HepG2 (cell line): ENCODE measurements at places on chromosomes 4 and X. TPM values are rescaled to one million over a fixed set of nuclear protein-coding genes. Genes with fewer than 3 reads are reported as not detected.

The SPANXA1 gene
- not detected in 2 replicates for total RNA-seq

DNA sequence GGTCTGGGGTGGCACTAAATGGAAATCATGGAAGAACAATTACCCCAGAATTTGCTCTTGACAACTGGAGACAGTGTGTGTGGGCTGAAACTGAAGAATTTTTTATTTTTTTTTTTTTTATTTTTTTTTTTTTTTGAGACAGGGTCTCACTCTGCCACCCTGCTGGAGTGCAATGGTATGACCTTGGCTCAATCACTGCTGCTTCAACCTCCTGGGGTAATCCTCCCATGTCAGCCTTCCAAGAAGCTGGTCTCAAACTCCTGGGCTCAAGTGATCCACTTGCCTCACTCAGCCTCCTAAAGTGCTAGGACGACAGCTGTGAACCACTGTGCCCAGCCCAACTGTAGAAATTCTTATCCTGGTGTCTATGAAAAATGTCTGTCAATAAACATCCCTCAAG, 127.9 kb upstream of the MAP3K15 start:
- no peak overlapping the region for H3K27ac ChIP-seq
- no peaks in the 10 kb centered on the region for H3K4me1 ChIP-seq
- H3K4me3 ChIP-seq, result no peak overlapping the region
- H3K36me3 ChIP-seq, result no peaks in the 10 kb centered on the region; the same call in 2 of the 3 replicates
- no peaks in the 10 kb centered on the region for H3K27me3 ChIP-seq

- H3K27ac ChIP-seq, result no peak overlapping the region
- H3K27me3 ChIP-seq, result no peaks in the 10 kb centered on the region
- H3K4me3 ChIP-seq, result no peak overlapping the region
- no peaks in the 10 kb centered on the region for H3K4me1 ChIP-seq
- H3K36me3 ChIP-seq, result no peaks in the 10 kb centered on the region
- no peak for DNase-seq
Observed at GRCh38 chr4:7697343-7697742, 242.3 kb downstream of the AFAP1 start.

DNA sequence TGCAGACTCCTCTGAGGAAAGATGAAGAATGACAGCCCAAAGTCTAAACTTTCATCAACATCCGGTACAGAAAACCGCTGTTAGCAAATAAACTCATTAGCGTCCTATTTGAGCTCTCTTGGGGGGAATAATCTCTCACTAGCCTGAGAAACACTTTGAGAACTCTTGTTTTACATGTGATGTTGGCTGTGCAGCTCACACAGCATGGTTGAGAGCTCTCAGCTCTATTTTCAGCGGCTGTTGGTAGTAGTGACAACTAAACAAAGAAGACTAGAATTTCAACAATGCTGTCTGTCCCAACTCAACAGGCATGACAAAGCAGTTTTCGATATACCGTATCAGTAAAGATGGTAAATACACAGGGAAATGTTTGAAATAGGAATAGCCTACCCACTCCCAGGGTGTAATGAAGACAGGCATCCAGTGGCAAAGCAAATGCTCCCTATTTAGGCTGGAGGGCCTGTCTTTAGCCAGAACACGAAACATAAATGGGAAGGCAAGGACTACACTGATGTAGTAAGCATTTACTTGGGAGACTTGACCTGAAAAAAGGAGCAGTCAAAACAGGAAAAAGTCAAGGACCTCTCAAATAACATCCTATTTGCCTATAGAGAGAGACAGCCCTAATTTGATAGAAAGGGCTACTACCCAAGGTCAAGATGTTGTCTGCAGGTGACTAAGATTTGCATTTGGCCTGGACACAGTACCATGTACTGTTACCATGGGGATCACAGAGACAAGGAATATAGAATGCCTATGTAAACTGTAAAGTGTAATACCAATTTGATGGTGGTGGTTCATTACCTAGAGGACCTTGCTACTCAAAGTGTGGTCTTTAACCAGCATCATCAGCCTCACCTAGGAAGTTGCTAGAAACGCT, 60.4 kb downstream of the PPEF2 start:
- peaks cover 47% of the 10 kb centered on the region for H3K4me1 ChIP-seq
- no peaks in the 10 kb centered on the region for H3K27me3 ChIP-seq
- H3K4me3 ChIP-seq, result 0 out of 2 replicates have a peak overlapping the region, but pooled peaks have one; percentile 4

GRCh38 chr4:110988722-110989121, 365.8 kb upstream of the PITX2 start:
- H3K27ac ChIP-seq, result no peak overlapping the region
- no peaks in the 10 kb centered on the region for H3K36me3 ChIP-seq
- H3K27me3 ChIP-seq, result no peaks in the 10 kb centered on the region
- no peak overlapping the region for H3K4me3 ChIP-seq
